NCI-H2171 treated with DMSO at 0.1 percent for 48 hours (cell line): ENCODE measurements at places on chromosomes 12 and 14.
A peak's percentile ranks its signal among the peaks of the same experiment; 100 is the strongest.

GRCh38 chr12:1994429-1995143 is 9.7 kb downstream of the DCP1B start:
- no peak for DNase-seq

GRCh38 chr14:90559811-90560492 is 163.1 kb downstream of the CALM1 start:
- peak; percentile 22 for DNase-seq

DNA sequence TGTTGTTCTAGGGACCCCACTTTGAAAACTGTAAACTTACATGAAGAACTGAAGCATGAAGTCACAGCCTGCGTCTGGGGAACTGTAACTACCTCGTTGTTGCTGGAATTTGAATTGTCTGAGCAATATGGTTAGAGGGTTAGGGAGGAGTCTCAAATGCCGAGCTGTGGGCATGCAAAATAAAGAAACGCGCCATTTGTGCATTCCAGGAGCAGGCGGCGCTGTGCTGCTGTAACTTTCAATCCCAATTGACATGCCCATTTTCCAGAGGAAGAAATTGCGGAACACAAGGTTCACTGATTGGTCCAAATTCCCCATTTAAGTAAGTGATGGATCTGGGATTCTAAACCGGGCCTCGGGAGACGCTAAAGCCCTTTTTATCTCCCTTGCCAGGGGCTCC is 61.3 kb downstream of the ZNF664 start:
- DNase-seq = no peak

GRCh38 chr14:56092763-56093162 is 25.4 kb upstream of the PELI2 start:
- DNase-seq = no peak

DNA sequence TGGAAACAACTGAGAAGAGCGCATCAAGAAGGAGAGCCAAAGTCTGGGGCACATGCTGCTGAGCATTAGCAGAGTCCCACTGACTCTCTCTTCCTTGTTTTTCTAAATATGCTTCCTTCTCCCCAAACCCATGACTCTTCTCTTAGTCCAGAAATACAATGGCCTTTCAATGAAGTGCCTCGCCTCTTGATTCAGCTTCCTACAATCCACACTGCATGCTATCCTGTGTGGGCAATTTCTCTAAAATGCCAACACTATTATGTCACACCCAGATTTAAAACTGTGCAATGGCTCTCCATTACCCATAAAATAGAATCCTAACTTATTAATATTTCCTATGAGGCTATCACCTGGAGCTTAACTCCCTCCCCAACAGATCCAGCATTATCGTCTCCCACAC is 198.6 kb downstream of the RPAP3 start:
- DNase-seq = no peak

- DNase-seq = peak; percentile 75
Measured at GRCh38 chr12:68374307-68374982, 42.3 kb upstream of the MDM1 start.

DNA sequence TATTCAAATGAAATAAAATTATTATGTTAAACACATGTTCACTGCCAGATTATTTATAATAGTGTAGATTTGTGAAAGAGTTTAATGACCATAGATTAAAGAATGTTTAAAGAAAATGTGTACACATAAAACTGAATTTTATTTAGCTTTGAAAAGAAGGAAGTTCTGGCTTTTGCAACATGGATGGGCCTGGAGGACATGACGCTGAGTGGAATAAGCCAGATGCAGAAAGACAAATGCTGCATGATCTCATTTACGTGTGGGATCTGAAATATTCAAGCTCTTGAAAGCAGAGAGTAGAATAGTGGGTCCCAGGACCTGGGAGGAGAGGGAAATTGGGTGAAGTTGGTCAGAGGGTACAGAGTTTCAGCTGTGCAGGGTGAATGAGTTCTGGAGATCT is 1261.2 kb downstream of the TMEM121 start:
- DNase-seq = no peak

GRCh38 chr14:97641827-97642226 is 844.6 kb downstream of the VRK1 start:
- DNase-seq = peak; percentile 94

DNA sequence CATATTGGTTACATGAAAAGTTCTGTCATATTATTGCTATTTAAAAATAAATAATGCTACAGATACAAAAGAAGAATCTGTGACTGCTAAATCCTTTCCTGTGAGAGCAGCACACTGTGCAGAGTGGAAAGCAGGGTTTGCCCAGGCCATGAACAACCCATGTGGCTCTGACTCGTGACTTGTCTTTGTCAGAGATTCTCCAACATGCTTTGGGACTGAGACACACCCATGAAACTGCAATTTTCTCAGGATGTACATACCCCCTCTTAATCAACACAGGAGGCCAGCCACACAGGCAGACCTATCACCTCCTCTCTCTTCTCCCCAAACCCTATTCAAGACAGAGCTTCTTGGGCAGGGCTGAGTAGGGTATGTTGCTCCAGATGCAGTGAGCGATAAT is 96.8 kb upstream of the NTF3 start:
- no peak for DNase-seq

DNA sequence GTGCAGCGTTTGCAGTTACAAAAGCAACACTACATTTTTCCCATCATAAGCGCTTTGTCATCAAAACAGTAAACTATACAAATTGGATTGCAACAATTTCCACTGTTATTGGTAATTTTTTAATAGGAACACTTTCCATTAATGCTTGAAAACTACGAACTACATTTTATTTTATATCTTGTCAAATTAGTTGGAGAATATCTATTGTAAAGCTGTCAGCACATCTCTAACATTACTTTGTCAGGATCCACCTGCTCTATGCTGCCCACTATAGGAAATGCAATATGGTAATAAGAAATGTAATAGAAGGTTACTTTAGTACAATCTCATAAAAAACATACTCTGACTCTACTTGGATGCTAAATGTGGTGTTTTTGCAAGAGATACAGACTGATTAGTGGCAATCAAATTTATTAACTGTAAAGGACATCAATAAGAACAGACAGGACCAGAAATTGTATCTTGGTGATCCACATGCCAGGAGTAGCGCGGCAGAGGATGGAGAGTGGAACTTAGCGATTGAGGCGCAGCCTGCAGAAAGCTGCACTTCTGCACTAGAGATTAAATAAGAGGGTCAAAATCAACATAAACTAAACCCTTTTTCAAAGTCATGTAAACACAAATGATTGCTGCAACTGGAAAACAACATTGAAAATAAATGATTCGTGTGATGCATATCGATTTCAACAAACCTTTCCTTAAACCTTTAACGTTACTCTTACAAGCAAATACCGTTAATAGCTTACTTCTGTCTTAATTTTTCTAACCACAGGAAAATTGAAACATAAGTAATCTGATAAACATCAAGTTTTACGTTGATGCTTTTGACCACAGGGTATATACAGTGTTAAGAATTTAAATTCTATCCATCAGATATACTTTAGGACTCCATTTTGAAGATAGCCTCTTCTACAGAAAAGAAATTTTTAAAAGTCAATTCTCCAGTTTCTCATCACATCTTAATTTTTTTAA is 3.6 kb upstream of the ARID2 start:
- peak; percentile 74 for DNase-seq

- peak; percentile 97 for DNase-seq
Measured at GRCh38 chr14:90675399-90675798, 140.8 kb downstream of the TTC7B start.

- DNase-seq = peak; percentile 95
Measured at GRCh38 chr12:25195056-25195971, at the start of the genes DNAI7 and ETFRF1. Gene DNAI7 (minus strand): TSS chr12:25195160. CDS start chr12:25195078, 82 bp downstream. Gene ETFRF1 (plus strand): TSS chr12:25195237. CDS start chr12:25203957, 8,720 bp downstream.

DNA sequence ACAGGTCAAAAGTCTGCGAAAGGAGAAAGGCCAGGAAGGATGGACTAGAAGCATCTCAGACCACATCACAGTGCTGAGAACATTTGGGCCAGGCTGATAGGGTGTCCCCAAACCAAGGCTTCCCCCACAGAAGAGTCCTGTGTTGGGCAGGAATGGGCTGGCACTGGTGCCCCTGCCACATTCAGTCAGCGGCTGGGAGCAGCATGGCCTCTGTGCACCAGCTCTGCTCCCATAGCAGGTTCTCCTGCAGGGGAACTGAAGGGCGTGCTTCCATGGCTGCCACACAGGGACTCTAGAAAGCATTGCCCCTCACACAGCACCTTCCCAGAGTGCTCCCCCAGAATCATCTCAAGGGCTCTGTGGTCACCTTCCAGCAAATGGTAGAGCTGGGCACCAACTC is 17.5 kb downstream of the EVL start:
- no peak for DNase-seq

- DNase-seq = no peak
Measured at GRCh38 chr12:19778797-19779196, 339.5 kb downstream of the AEBP2 start.

DNA sequence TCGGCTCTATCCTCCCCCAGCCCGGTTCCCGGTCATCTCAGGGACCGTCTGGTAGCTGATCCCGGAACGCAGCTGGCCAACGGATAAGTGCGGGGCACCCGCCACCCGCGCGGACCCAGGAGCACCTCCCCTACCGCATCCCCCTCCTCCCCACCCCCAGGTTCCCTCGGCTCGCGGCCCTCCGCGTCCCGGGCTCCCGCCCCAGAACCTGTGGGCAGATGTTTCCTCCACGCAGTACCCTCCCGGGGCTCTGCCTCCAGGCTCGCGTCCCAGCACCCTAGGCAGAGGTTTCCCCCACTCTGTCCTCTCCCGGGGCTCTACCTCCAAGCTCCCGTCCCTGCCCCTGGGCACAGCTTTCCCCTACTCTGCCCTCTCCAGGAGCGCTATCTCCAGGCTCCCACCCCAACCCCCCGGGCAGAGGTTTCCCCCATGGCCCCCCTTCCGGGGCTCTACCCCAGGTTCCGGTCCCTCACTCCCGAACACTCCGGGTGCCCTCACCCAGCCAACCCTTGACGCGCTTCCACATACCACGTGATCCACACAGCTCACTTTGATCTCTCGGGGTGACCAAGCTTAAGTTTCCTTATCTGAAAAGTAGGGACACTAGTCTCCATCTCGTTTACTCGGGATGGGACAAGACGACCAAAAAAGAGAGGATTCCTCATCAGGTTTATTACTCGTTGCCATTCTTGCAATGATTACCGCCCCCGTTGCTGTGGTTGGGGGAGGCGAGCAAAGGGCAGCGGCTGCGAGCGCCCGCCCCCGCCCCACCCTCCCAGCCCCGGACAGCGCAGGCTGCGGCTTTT is at the start of gene CCDC38:
CCDC38 (minus strand) TSS at position 91 of the 806 bp plus-strand sequence. CDS start 6,105 bp downstream, outside the sequence.
- peak; percentile 88 for DNase-seq

DNA sequence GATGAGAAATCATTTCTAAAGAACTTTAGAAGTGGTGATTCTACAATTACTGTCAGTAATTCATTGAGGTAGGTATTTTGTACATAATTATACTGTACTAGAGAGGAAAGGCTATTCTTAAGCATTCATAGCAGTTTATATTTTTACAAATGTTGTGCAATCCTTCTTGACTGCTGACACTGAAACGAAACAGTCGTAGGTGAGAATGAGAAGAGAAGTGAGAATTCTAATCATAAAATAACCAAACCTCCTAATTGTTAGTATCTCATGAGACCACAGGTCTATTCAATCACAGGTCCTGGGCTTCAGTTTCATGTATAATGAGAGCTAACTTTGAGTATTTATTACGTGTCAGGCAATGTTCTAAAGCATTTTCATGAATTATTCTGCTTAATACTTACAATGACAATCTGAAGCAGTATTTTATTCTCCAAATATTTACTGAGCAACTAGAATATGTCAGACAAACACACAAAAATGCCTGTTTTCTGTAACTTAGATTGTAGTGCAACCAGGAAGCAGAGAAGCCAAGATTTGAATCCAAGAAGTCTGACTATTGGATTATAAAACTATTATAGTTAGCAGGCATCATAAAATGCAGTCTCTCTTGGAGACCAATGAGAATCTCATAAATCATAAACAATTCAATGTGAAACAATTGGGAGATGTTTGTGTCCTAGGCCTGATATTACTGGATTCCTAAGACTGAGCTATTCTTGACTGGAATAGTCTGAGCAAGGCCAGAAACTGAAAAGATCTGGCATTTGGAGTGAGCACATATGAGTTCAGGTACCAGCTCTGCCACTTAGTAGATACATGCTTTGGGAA is 24.3 kb downstream of the RERG start:
- no peak for DNase-seq

DNA sequence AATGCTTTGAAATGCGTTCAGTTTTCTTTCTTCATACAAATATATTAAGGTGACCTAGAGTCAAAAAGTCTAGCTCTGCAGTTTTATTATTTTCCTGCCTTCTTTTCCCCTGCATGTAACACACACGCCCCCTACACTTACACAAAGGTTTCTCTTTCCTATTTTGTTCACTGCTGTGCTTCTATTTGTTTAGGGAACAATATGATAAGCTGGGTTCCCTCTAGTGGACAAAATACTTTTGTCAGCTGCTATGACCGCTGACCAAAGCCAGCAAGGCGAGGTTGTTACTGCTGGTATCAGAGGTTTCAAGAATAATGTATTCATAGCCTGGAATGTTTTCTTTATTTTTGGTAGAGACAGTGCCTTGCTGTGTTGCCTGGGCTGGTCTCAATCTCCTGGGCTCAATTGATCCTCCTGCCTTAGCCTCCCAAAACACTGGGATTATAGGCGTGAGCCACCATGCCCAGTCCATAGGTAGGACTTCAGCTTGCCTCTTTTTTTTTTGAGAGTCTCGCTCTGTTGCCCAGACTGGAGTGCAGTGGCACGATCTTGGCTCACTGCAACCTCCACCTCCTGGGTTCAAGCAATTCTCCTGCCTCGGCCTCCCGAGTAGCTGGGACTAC is 33.4 kb downstream of the FNTB start:
- peak; percentile 36 for DNase-seq

DNA sequence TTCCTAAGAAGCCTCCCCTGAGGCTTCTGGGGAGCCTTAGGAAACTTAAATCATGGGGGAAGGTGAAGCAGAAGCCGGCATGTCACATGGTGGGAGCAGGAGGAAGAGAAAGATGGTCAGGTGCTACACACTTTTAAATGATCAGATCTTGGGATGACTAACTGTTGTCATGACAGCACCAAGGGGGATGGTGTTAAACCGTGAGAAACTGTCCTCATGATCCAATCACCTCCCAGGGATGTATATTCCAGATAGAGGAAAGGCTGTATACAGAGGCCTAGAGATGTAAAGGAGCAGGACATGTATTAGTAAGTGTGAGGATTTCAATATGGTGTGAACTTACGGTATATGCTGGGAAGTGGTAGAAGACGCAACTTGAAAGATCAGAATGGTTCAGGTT is 121.1 kb downstream of the CAND1 start:
- DNase-seq = no peak

- DNase-seq = no peak
Measured at GRCh38 chr12:16238661-16239060, 38.8 kb downstream of the SLC15A5 start.

- no peak for DNase-seq
Measured at GRCh38 chr14:101534198-101534597, 27.1 kb upstream of the DIO3 start.

GRCh38 chr12:113443030-113443539 is 20.9 kb downstream of the SDSL start:
- DNase-seq = no peak

- DNase-seq = no peak
Measured at GRCh38 chr12:106227641-106228319, 20.0 kb downstream of the CKAP4 start.

DNA sequence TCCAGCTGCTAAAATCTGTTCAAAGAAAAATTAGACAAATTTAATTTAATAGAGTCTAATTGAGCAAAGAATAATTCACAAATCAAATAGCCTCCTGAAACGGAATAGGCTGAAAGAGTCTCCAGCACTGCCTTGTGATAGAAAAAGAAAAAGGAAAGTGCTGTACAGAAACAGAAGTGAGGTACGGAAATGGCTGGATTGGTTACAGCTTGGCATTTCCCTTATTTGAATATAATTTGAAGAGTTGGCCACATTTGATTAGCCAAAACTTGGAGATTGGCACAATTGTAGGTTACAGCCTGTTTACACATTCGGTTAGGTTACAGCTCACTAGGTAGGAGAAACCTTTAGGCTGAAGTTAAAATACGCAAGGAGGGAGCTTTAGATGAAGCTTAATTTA is 24.8 kb upstream of the PCED1B start:
- DNase-seq = no peak
